ENCODE measurements at places on chromosomes 13 and 19.

- peak; percentile 73 for DNase-seq
Measured at GRCh38 chr19:55099557-55100506, 17.6 kb downstream of the PPP1R12C start.

DNA sequence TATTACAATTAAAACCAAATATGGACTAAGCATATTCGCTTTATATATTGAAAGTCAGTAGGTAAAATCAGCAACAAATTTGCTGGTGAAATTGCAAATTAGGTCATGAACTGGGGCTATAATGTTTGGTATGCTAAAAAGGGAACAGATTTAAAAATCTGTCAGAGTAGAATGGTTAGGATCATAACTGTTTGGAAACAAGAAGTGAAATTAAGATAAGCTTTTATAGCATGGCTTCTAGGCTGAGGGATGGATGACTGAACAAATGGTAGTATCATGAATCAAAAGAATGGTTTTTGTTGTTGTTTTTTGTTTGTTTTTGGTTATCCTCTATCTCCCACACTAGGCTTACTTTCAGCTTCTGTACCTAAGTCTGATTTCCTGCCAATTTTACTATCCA lies 1090.4 kb downstream of the PCDH9 start:
- no peak for DNase-seq

DNA sequence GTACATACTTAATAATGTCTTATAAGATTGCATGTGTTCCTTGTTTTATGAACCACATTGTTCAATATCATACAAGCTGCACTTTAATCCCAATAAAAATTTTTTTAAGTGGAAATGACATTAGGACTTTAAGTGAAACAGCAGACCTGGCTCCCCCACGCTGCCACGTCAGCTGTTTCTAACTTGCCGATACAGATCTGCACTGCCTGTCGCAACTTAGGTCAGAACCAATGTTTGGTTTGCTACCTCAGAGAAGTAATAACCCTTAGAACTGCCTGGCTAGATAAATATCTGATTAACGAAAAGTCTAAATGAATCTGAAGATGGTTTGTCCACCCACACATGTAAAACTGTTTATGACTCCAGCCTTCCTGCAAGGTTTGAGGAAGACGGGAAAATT lies 327.5 kb upstream of the DACH1 start:
- DNase-seq = no peak

GRCh38 chr19:18871543-18871942 lies 24.4 kb downstream of the CERS1 start:
- no peak for DNase-seq

DNA sequence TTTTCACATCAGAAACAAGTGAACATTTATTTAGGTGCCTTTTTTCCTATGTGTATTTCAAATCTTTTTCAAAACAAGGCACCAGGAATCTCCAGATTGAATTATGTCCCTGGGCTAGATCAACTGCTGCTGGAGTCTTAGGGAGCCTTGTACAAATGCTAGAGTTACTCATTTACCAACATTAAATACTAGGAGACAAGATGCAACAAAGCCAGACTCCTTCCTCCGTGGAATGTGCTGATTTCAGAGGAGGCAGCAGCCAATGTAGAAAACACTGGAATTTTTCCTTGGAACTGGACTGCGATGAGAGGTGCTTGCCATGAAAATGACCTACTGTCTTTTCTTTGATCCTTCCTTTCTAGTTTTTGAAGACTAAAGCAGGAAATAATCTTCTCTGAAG lies 1514.7 kb upstream of the MIR17HG start:
- DNase-seq = no peak

DNA sequence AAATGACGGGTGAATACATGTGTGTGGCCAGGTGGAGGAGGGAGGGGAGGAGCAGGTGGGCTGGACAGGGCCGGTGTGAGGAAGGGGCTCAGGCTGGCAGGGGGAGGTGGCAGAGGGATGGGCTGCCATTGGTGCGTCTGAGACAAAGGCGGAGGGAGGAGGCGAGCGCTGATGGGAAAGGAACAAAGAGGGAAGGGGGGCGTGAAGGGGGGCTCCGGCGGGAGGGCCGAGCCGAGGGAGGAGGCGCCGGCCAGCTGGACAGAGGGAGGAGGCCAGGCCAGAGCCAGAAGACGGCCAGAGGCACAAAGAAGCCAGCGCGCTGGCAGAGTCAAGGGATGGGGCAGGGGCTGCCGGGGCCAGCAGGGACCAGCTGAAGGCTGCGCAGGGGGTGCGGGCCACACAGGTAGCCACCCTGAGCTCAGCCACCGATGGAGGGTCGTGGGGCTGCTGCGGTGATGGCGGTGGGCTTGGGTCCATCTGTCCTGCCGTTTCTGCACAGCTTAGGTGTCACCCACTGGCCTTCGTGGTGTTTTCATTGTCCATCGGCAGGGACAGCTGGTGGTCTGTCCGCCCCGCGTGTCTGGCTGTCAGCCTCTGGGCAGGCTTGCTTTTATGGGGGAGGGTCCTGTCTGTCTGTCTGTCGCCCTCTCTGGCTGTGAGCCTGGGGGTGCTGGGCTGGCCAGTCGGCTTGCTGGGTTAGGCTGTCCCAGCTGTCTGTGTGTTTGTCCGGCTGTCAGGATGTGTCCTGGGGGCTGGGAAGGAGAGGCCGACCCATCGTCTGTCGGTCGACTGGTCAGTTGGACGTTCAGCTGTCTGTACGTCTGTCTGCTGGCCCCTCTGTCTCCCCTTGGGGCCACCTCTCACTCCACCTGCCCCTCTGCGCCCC lies 2.2 kb downstream of the APC2 start:
- DNase-seq = peak; percentile 61

GRCh38 chr19:44002212-44002565 lies 568 bp upstream of the ZNF230 start:
- DNase-seq = no peak

- no peak for DNase-seq
Measured at GRCh38 chr19:4566402-4567051, 7.0 kb upstream of the SEMA6B start.

DNA sequence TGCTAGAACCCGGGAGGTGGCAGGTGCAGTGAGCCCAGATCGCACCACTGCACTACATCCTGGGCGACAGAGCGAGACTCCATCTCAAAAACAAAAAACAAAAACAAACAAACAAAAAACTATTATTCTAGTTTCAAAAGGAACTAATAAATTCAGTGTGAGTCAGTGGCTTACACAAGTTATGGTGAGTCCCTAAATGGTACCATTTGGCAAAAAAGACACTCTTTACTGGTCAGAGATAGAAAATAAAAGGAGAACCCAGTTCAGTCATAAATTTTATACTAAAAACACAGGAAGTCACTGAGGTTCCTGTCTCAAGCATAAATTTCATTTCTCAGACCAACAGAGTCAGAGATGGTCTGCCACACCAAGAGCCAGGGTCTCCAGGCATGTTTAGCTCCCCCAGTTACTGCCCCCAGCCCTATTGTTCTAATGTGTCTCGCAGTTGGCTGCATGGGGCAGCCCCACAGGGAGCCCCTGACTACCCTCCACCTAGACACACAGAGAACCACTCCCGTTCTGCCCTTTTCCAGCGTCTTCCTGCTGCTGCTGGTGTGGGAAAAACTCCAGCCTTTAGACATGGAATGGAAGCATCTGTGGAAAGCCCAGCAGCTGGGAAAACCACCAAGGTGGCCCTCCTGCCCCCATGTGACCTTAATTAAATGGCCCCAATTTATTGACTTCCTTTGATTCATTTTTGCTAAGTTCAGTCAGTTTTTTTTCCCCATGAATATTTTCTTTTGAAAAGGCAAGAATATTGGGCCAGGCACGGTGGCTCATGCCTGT lies 12.2 kb downstream of the THSD1 start:
- no peak for DNase-seq

- peak; percentile 85 for DNase-seq
Measured at GRCh38 chr19:42176990-42177685, 40.3 kb downstream of the DEDD2 start.

DNA sequence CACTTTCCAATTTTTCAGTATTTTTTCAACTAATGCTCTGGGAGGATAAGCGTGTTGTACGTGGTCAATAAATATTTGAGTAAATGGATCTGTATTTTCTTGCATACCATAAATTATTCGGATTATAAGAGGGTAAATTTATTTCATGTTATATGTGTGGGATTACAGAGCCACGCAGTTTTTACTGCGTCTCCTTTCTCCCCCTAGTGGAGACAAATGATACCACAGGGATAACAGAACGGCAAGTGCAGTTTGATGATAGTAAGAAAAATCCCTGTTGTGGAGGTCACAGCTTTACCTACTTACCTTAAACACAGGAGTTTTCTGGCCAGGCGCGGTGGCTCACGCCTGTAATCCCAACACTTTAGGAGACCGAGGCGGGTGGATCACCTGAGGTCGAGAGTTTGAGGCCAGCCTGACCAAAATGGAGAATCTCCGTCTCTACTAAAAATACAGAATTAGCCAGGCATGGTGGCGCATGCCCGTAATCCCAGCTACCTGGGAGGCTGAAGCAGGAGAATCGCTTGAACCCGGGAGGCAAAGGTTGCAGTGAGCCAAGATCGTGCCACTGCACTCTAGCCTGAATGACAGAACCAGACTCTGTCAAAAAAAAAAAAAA lies 16.8 kb downstream of the MBD3L2B start:
- DNase-seq = no peak

DNA sequence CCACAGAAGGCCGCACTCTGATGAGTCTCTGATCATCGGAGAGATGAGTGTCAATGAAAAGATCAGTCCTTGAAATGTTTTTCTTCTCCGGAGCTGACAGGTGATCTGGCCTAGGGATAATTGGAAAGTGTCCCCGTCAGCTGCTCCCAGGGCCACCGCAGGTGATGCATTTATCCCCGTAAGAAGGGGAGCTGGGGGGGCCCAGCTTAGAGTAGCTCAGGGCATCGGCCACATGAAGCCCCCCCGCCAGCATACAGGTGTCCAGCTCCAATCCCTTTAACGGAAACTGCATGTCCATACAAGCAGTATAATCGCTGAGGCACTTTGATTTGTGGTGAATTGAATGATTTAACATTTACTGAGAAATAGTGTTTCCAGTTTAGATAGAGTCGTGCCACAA lies 27.7 kb downstream of the ATP4B start:
- DNase-seq = no peak
